AG20443 (cell line): ENCODE measurements at places on chromosomes 13 and 19.

DNA sequence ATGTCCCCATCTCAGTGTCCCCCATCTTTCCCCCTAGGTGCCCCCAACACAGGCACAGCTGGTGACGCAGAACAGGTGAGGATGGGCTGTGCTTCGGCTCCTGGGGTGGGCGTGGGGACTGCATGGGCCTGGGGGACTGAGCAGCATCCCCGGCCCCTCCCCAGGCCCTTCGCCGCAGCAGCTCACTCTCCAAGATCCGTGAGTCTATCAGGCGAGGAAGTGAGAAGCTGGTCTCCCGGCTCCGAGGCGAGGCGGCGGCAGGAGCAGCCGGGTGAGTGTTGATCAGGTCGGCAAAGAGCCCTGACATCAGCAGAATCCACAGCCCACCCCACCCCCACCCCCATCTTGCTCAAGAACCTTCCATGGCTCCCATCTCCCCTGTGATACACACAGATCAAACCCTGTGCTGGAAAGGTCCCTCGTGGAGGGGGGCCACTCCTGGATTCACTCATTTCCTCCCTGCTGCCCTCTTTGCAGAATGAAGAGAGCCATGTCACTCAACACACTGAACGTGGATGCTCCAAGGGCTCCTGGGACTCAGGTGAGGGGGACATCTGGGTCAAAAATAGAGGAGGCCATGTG is 10.0 kb downstream of the KLC3 start:
- no peak for DNase-seq

DNA sequence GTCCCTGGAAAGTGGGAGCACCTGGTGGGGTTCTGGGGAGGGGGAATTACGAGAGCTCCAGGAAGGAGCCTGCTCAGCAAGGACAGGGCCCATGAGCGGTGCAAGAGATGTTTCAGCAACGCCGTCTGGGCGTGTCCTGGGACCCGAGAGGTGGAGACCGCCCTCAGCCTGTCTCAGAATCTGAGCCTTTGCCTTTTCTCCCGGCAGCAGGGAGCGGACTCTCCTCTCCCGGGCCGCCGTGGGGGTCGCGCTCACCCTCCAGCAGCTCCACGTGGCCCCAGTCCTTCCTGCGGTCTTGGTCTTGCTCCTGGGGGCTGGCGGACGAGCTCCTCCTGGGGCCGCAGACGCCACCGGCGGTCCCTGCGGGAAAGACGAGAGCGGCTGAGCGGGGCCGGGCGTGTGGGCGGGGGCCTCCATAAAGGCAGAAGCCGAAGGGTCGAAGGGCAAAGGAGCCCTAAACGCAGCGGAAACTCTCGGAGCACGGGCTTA is 714 bp downstream of the POLRMT start:
- peak; percentile 64 for DNase-seq

- peak; percentile 91 for DNase-seq
These were observed 8.1 kb downstream of the ALOX5AP start for GRCh38 chr13:30743319-30744055.

DNA sequence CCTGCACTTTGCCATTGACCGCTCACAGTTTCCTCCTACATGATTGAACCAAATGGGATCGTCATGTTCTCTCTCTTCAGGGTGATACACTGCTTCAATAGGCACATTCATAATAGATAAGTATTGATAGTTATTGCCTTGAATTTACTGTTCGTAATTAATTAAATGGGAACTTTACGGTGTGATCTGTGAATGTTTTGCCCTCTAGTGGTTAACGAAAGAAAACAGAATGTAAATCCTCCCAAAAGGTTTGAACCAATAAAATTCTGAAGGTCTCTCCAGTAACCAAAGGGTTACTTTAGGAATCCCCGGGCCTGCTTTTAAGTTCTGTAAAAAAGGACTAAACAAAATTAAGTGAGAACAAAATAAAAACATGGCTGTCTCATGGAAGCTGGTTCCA is 389.3 kb downstream of the DACH1 start:
- no peak for DNase-seq

GRCh38 chr19:52444506-52444905 is 8.8 kb upstream of the ZNF578 start:
- no peak for DNase-seq

- no peak for DNase-seq
These were observed 5.6 kb downstream of the GTF2F1 start for GRCh38 chr19:6387372-6387771.

DNA sequence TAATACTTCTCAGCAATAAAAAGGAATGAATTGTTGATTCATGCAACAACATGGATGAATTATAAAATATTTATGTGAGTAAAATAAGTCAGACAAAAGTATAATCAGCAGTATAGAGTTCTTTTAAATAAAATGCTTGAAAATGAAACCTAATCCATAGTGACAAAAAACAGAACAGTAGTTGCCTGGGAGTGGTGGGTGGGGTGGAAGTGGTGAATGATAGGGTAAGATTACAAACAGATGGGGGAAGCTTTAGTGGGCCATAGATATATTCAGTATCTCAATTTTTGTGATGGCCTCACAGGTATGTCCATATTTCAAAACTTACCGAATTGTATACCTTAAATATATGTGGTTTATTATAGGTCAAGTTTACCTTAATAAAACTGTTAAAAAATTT is 124.9 kb upstream of the UBL3 start:
- no peak for DNase-seq

DNA sequence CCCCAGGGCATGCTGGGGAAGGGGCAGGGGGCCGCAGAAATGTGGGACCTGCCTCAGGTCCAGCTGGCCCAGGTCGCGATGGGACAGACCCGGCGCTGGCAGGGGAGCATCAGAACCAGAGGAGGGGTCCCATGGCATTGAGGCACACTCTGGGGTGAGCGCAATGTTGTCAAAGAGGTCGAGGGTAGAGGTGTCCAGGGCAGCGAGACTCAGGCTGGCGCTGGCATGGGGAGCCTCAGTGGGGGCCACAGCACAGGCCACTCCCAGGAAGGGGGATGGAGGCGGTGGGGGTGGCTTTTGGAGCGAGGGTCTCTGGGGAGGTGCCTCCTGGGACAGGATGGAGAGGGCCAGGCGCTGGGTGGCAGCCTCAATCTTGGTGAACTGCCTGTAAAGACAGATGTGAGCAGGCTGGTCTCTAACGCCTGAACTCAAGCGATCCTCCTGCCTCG is 944 bp downstream of the C19orf85 start:
- DNase-seq: no peak

GRCh38 chr19:2623798-2624197 is 78.7 kb downstream of the GNG7 start:
- DNase-seq: no peak

DNA sequence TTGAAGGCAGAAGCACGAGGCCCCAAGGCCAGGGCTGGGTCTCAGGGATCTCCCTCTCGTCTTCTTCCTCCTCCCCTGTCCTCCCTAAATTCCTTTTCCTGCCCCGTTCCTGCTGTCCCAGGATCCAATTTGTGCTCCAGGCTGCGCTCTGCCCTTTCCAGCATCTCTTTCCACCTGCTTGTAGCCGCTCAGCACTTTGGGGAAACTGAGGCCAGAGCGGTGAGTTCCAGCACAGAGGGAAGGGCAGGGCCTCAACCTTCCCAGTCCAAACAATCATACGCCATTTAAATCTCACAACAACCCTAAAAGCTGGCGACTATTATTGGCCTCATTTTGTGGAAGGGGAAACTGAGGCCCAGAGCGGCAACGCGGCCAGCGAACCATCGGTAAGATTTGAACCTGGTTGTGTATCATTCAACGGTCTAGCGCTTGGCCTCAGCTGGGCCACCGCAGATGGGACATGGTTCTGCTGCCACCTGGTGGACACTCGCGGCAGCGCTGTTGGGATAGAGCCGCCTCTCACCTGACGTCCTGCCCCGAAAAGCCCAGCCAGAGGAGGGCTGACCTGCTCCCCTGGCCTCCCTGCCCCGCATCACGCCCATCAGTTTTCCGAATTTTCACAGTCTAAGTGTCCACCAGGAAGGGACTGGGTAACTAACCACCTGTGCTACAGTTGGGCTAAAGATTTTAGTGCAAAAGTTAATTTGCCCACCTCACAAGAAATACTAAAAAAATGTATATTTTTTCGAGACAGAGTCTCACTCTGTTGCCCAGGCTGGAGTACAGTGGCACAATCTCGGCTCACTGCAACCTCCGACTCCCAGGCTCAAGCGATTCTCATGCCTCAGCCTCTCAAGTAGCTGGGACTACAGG is 4.2 kb upstream of the RPL18A start:
- peak; percentile 88 for DNase-seq

GRCh38 chr19:8259142-8259921 is 48.8 kb downstream of the CD320 start:
- DNase-seq: no peak

- peak; percentile 35 for DNase-seq
These were observed 1.1 kb upstream of the ERF start for GRCh38 chr19:42255766-42256745.

- peak; percentile 85 for DNase-seq
These were observed 9.9 kb downstream of the RANBP3 start for GRCh38 chr19:5967994-5968430.

DNA sequence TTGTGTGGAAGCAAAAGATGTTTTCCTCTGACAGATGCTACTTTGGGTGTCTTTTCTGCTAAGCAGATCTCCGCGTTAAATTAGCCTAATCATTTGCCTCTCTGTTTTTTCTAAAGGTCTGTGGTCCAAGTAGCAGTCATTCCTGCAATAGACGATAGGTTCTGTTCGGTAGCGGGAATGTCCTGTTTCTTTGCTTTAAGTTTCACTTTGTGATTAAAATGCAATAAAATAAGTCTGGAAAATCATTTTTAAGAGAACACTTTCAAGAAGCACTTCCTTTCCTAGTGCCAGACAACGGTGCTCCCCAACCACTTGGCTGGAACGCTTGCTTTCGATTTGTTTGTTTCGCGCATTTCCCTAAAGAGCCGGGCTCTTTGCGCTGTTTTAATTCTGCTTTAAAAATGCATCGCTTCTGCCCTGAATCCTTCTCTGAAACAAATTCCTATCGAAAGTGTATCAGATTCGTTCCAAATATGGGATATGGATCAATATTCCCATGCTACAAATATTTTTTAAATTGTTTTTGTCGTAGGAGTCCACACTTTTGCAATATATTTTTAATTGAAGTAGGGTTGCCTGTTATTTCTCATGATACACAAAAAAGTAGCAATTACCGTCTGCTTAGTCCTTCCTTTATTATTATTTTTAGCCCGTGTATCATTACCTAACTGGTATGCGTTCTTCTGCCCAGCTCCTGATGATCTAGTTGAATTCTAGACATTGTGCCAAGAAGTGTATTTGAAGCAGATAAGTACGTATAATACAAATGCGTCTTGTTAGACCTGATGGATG is 14.2 kb downstream of the ZIC2 start:
- DNase-seq: no peak

DNA sequence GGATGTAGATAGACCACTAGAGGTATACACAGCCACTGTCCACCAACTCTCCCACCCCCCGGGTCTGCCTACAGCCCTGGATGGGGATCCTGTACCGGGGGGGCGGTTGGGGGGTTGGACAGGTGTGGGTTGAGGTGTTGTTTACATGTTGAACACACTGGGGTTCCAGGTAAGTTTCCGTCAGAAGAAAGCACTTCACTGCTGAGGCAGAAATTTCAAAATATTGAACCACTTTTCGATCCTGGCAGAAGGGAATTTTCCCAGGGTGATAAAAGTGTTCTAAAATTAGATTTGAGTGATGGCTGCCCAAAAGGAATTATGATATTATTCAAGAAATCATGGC is 6.6 kb upstream of the CEACAM16 start:
- no peak for DNase-seq

DNA sequence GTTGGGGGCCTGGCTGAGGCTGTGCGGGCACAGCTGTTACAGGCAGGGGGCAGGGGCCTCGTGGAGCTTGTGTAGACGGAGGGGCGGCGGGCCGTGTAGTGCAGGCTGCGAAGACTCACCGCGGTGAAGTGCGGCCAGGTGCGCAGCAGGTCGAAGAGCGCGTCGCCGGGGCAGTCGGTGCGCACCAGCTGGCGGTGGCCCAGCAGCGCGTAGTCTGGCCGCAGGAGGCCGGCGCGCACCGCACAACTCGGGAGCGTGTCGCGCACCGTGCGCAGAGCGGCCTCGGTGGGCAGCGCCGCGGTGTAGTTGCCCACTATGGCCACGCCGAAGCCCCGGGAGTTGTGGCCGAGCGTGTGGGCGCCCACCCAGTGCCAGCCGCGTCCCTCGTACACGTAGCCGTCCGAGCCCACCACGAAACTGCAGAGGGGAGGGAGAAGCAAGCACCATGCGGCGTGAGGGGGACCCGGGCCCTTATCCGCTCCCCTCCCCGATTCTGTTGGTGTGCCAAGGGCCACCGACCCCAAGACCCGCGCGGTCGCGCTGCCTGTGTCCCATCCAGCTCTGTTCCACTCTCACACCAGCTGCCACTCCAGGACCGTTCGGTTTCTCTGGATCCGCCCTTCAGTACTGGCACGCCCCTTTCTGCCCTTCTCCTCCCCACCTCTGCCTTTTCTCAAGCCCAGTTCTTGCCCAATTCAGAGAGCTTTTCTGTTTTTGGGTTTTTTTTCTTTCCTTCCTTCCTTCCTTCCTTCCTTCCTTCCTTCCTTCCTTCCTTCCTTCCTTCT is 5.4 kb upstream of the RASAL3 start:
- DNase-seq: peak; percentile 65

GRCh38 chr13:110863685-110864084 is 51.2 kb downstream of the ANKRD10 start:
- DNase-seq: no peak

- no peak for DNase-seq
These were observed 211.1 kb upstream of the NBEA start for GRCh38 chr13:34730961-34731360.

- DNase-seq: no peak
These were observed 17.7 kb downstream of the CERS1 start for GRCh38 chr19:18878058-18878797.

GRCh38 chr13:113223070-113223469 is 13.7 kb downstream of the CUL4A start:
- DNase-seq: no peak
